Tibial nerve (tissue), 4 donors: ENCODE measurements at places on chromosomes 1 and 21.

- no peak for DNase-seq
Measured at GRCh38 chr21:46083791-46084561, 13.9 kb upstream of the COL6A2 start.

- DNase-seq: peak; percentile 73
Measured at GRCh38 chr1:212665241-212666115, 34.2 kb downstream of the BATF3 start.

GRCh38 chr1:12595757-12596006 is 22.3 kb downstream of the DHRS3 start:
- DNase-seq: no peak

GRCh38 chr1:187276677-187277076 is 447.9 kb downstream of the PLA2G4A start:
- DNase-seq: no peak
